ENCODE measurements at places on chromosomes 5 and 9. TPM values are rescaled to one million over a fixed set of nuclear protein-coding genes. Genes with fewer than 3 reads are reported as not detected.

DNA sequence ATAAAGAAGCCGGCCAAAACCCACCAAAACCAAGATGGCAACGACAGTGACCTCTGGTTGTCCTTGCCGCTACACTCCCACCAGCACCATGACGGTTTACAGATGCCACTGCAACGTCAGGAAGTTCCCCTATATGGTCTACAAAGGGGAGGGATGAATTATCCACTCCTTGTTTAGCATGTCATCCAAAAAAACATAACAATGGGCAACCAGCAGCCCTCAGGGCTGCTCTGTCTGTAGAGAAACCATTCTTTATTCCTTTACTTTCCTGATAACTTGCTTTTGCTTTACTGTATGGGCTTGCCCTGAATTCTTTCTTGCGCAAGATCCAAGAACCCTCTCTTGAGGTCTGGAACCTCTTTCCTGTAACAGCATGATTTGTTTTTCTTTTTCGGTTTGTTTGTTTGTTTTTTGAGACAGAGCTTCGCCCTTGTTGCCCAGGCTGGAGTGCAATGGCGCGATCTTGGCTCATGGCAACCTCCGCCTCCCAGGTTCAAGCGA, 2.0 kb upstream of the UAP1L1 start:
- H3K27ac ChIP-seq, result no peak overlapping the region
- DNase-seq, result no peak
- no peaks in the 10 kb centered on the region for H3K27me3 ChIP-seq
- H3K4me1 ChIP-seq, result peaks cover 32% of the 10 kb centered on the region

- H3K4me3 ChIP-seq, result no peak overlapping the region
- no peaks in the 10 kb centered on the region for H3K27me3 ChIP-seq
- no peaks in the 10 kb centered on the region for H3K36me3 ChIP-seq
- no peaks in the 10 kb centered on the region for H3K4me1 ChIP-seq
Observed at GRCh38 chr5:79284846-79285245, 48.9 kb downstream of the JMY start.

The CD72 gene
- total RNA-seq, result 9.9 TPM

DNA sequence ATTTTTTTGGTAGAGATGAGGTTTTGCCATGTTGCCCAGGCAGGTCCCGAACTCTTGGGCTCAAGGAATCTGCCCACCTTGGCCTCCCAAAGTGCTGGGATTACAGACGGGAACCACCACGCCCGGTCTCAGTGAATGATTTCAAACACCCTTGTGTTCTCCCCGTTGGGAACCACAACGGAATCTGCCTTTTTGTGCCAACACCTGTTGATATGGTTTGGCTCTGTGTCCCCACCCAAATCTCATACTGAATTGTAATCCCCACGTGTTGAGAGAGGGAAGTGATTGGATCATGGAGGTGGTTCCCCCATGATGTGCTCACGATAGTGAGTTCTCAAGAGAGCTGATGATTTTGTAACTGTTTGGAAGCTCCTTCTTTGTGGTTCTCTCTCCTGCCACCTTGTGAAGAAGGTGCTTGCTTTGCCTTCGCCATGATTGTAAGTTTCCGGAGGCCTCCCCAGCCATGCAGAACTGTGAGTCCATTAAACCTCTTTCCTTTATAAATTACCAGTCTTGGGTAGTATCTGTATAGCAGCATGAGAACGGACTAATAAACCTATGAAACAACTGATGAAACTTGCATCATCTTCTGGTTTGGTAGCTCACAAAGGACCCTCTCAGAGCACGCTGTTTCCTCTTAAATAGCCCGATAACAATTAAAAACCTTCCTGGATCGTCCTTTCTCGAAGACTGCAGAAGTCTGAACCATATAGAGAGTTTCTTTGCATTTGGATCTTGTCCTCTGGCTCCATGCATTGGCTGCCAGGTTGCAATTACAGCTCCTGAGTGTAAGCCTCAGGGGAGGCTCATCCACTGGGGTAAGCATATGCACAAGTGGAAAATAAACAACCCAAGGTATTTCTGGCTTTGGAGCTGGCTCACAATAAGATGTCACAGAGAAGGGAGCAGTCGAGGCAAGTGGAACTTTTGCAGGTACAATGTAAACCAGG, 91.5 kb downstream of the SPRY4 start:
- no peak overlapping the region for H3K27ac ChIP-seq
- DNase-seq, result no peak
- H3K36me3 ChIP-seq, result no peaks in the 10 kb centered on the region
- no peak overlapping the region for H3K4me3 ChIP-seq
- H3K27me3 ChIP-seq, result no peaks in the 10 kb centered on the region

- no peaks in the 10 kb centered on the region for H3K27me3 ChIP-seq
- no peak overlapping the region for H3K4me3 ChIP-seq
- no peak for DNase-seq
- no peak overlapping the region for H3K27ac ChIP-seq
Observed at GRCh38 chr9:101477736-101478135, 42.2 kb upstream of the ALDOB start.

- H3K4me1 ChIP-seq, result peaks cover 18% of the 10 kb centered on the region
- no peaks in the 10 kb centered on the region for H3K27me3 ChIP-seq
- peak within 1 kb of the TSS; percentile 84 for H3K4me3 ChIP-seq
- H3K27ac ChIP-seq, result peak within 1 kb of the TSS; percentile 97
Observed at GRCh38 chr5:129904102-129904666, at the start of gene CHSY3. CHSY3 (plus strand) TSS chr5:129904465.

GRCh38 chr9:123925819-123926218, 4.1 kb downstream of the DENND1A start:
- H3K4me1 ChIP-seq, result peaks cover 21% of the 10 kb centered on the region
- H3K4me3 ChIP-seq, result no peak overlapping the region
- no peak overlapping the region for H3K27ac ChIP-seq
- no peaks in the 10 kb centered on the region for H3K27me3 ChIP-seq
- no peak for DNase-seq
- H3K36me3 ChIP-seq, result no peaks in the 10 kb centered on the region

- no peaks in the 10 kb centered on the region for H3K36me3 ChIP-seq
- H3K27me3 ChIP-seq, result no peaks in the 10 kb centered on the region
- H3K4me1 ChIP-seq, result peaks cover 71% of the 10 kb centered on the region
- no peak overlapping the region for H3K4me3 ChIP-seq
Observed at GRCh38 chr5:134550271-134551214, 25.1 kb downstream of the JADE2 start.

GRCh38 chr5:160369990-160370712, at the start of gene C1QTNF2:
C1QTNF2 (minus strand) TSS chr5:160370626; CDS start chr5:160355011, 15,615 bp downstream.
- peak within 1 kb of the TSS; percentile 82 for H3K4me3 ChIP-seq
- H3K36me3 ChIP-seq, result no peaks in the 10 kb centered on the region
- peak within 1 kb of the TSS; percentile 46 for H3K27ac ChIP-seq
- H3K4me1 ChIP-seq, result peaks cover 7% of the 10 kb centered on the region
- no peaks in the 10 kb centered on the region for H3K27me3 ChIP-seq
- DNase-seq, result no peak

The SUSD3 gene
- 21.4 TPM for total RNA-seq

The SARDH gene
- total RNA-seq, result 4.3 TPM

The GCNT4 gene
- 3.5 TPM for total RNA-seq

Measured in thoracic aorta (tissue), 2 donors.